ENCODE measurements at places on chromosomes 12 and 14.

- no peak for DNase-seq
These were observed 72.3 kb downstream of the OTX2 start for GRCh38 chr14:56738020-56738419.

DNA sequence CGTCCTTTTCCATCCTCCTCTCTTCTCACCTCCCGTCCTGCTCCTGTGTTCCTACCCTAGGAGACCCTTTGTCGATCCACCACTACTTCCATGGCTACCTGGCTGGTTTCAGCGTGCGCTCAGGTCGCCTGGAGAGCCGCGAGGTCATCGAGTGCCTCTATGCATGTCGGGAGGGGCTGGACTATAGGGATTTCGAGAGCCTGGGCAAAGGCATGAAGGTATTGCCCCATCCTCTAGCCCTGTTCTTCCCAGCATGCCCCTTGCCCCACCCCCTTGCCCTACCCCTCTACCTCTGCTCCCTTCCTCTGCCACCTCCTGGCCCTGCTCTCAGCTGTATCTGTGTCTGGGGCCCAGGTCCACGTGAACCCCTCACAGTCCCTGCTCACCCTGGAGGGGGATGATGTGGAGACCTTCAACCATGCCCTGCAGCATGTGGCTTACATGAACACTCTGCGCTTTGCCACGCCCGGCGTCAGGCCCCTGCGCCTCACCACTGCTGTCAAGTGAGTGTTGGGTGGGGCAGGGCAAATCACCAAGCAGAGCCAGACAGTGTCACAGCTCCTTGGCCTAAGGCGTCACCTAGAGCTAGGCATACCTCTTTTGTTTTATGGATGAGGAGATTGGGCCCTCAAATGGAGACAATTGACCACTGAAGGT, 12.8 kb downstream of the CLSTN3 start:
- DNase-seq: no peak

DNA sequence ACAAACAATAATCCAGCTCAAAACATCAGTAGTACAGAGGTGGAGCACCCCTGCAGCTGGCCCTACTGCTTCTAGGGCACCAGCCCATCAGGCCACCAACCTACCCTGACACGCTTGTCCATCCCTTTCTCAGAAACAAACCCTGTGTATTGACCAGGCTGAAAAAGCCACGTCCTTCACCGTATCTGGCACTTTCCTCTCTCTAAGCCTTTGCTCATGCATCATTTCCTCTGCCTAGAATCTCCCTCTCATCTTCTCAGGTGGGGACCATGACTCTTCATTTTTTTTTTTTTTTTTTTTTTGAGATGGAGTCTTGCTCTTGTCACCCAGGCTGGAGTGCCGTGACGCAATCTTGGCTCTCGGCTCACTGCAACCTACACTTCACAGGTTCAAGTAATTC, 25.3 kb upstream of the FLVCR2 start:
- DNase-seq: no peak

DNA sequence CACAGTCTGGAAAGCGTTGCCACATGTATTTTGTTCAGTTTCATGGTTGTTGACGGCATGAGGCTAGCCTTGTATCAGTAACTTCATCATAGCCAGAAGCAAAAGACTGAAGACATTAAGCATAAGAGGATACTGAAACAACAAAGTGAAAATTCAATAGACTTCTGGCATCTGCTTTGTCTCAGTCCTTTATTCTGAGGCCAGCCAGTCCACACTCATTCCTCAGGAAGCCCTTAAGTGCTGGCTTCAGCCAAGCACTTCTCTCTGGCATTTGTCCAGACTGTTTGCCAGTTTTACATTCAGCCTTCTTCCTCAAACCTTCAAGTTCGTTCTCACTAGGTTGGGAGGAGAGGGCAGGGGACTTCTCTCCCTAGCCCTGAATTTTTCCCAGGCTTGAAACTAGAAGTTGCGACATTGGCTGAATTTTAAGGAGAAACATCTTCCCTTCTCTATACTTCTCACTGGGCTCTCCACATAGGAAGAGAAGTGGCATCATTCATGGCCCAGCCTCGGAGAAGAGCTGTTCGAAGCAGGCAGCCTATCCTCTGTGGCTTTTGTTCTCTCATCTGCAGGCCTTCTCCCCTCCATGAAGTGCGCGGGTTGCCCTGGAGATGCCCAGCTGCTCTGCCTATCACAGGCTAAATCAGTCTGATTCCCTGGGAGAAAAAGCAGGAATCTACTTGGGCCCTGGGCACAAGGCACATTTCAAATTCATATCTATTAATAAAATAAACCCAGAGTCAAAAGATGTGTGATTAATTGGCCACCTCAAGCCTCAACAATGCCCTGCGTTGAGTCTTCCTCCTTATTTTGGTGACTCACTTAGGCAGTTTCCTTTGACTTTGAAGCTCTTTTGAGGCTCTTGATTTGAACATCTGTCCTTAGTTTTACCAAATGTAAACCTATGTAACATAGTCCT, 130.9 kb upstream of the PLEKHA5 start:
- no peak for DNase-seq

GRCh38 chr14:95462491-95462890, 54.0 kb downstream of the SYNE3 start:
- no peak for DNase-seq

DNA sequence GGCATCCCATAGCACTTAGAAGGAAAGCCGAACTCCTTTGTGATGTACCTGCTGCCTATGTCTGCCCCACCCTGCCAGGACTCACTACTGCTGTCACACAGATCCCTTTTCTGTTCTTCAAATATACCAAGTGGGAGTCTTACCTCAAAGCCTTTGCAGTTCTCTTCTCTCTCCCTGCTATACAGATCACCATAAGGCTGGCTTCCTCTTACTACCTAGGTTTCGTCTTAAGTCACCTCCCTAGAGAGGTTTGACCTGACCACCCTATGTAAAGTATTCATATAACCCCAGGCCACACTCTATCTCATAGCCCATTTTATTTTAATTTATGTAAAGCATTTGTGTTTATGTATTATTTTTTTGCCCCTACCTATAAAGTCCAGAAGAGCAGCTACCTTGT, 117.6 kb downstream of the CRADD start:
- DNase-seq: no peak
